ENCODE measurements at places on chromosomes 1 and 21. TPM values are rescaled to one million over a fixed set of nuclear protein-coding genes. Genes with fewer than 3 reads are reported as not detected.

Gene SPATA46
- total RNA-seq: not detected

Gene SPRR3
- total RNA-seq: not detected

Gene GPR25
- total RNA-seq: 0.32 TPM

Gene LCE1A
- total RNA-seq: not detected

Gene ANGPTL3
- not detected for total RNA-seq

Gene BSND
- not detected for total RNA-seq

Gene TMEM82
- not detected for total RNA-seq

Gene LIN28A
- total RNA-seq: not detected

Gene NCMAP
- total RNA-seq: 10.7 TPM

Gene BRDT
- not detected for total RNA-seq

Gene RNU1-3
- 6,622 TPM for total RNA-seq

Gene DPH2
- 18.8 TPM for total RNA-seq

Gene CFAP74
- 0.35 TPM for total RNA-seq

Gene PHLDA3
- total RNA-seq: 90.0 TPM

Gene SPATA45
- not detected for total RNA-seq

Gene CCDC185
- not detected for total RNA-seq

Gene DPT
- 44.7 TPM for total RNA-seq

Gene SPRR2A
- total RNA-seq: not detected

Gene CDC20
- 1.8 TPM for total RNA-seq

Gene SUSD4
- 2.2 TPM for total RNA-seq

Gene ALX3
- not detected for total RNA-seq

Gene ATP6V1G3
- not detected for total RNA-seq

Gene SDC3
- total RNA-seq: 39.4 TPM

Gene CFAP141
- not detected for total RNA-seq

Gene ATAD3C
- total RNA-seq: 10.4 TPM

Gene SYNJ1
- total RNA-seq: 22.1 TPM

Gene GPN2
- total RNA-seq: 24.6 TPM

Gene AIM2
- total RNA-seq: 3.0 TPM

Gene KLHDC8A
- 0.78 TPM for total RNA-seq

Gene C1orf94
- not detected for total RNA-seq

Gene CPLANE2
- 11.7 TPM for total RNA-seq

Gene SLAMF6
- total RNA-seq: 4.4 TPM

Gene LYPD8
- not detected for total RNA-seq

Gene ANKRD35
- total RNA-seq: 1.6 TPM

Gene CYP4X1
- 6.8 TPM for total RNA-seq

Gene SWT1
- 7.2 TPM for total RNA-seq

Gene NKAIN1
- not detected for total RNA-seq

Gene ZNF695
- total RNA-seq: not detected

Gene PDPN
- 47.0 TPM for total RNA-seq

Gene ZBED6
- total RNA-seq: 29.5 TPM

Gene LRRIQ3
- 0.67 TPM for total RNA-seq

Gene ADCY10
- 0.29 TPM for total RNA-seq

Gene OPTC
- total RNA-seq: not detected

Gene FCGR3A
- 112 TPM for total RNA-seq

Gene FAM20B
- total RNA-seq: 44.0 TPM

Gene EDN2
- total RNA-seq: not detected
